H7 (cell line): ENCODE measurements at places on chromosomes 1 and 21. TPM values are rescaled to one million over a fixed set of nuclear protein-coding genes. Genes with fewer than 3 reads are reported as not detected.

- DNase-seq: no peak
Observed at GRCh38 chr1:177368255-177368654, 197.5 kb downstream of the BRINP2 start.

- DNase-seq: peak; percentile 65
Observed at GRCh38 chr1:16143566-16144324, 12.1 kb downstream of the EPHA2 start.

DNA sequence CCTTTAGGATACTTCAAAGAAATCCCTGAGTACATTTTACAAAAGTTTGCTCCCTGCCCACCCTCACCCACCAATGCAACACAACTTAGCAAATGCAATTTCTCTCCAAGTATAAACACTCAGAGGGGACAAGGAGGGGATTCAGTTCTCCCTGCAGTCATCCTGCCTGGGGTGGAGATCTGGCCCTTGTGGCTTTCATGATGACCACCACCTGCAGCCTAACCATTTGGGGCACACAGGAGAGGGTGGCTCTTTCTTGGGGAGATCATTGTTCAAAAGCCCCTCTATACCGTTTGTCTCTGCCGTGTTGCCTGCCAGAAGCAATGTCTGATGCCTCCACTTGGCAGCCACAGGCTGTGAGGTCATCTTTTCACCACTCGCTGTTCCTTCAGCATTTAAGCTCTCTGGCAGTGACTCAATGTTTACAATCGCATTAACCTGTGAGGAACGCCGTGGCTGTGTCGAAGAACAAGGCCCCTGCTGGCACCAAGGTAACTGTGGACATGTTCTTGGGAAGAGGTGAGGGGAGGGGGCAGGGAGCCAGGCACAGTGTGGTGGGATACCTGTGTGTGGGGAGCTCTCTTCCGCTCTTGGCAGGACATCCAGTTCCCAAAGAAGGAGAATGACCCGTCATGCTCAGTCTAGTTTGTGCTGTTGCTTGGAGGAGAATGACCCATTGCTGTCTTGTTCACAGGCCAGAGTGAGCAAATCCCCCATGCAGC, 103.9 kb upstream of the DUSP10 start:
- no peak for DNase-seq

DNA sequence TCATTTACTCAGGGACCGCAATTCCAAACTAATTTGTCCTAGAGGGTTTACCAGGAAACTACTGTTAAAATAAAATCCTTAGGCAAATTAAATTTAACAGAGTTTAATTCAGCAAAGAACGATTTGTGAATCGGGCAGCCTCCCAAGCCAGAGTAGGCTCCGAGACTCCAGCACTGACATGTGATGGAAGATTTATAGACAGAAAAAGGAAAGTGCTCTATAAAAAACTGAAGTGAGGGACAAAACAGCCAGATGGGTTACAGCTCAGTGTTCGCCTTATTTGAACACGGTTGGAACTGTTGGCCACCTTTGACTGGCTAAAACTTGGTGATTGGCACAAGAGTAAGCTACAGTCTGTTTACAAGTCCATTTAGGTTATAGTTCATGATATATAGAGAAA, 35.2 kb upstream of the RCSD1 start:
- no peak for DNase-seq

MCOLN2 gene
- 0.38 and 0.70 TPM in 2 replicates for total RNA-seq

DNA sequence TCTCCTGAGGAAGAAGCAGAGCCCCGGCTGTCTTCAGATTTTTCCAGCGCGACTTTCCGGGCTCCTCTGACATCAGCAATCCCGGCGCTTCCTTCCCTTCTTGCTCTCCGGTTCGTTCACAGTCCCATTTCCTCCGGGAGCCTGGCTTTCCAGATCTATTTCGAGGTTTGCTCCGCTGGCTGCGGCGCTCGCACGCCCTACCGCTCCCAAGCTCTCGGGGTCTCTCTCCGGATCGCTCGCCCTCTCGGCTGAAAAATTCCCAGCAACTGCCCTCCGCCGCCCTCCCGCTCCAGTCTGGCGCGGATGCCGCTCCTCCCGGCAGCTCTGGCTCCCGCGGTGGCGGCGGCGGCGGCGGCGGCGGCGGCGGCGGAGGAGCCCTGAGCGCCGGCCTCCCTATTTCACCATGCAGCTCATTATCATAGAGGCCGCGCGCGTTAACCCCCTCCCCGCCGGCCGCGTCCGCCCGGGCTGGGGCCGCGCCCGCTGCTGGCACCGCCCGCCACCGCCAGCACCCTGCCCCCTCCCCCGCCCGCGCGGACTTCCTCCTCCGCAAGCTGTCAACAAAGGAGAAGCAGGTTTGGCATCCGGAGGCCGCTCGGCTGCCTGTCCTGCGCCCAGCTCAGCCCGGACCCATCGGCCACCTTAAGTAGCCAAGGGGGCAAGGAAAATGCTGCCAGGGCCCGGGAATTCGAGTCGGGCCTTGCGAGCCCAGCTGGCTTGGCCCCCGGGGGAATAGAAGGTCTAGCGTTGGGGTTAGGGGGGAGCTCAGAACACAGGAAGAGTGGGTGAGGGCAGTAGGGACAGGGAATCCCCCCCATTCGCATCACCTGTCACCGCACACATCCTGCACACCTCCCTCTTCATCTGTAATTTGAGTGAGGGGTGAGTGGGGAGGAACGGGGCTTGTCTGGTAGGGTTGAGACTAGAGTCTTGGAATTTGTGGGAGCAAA, at the start of gene PLXNA2:
PLXNA2 (minus strand) TSS at position 418 of the 950 bp plus-strand sequence. CDS start 26,462 bp downstream, outside the sequence.
- DNase-seq: peak; percentile 94

KIF26B gene
- 0.89 and 1.7 TPM in 2 replicates for total RNA-seq
